ENCODE measurements at places on chromosomes 6 and 20.

DNA sequence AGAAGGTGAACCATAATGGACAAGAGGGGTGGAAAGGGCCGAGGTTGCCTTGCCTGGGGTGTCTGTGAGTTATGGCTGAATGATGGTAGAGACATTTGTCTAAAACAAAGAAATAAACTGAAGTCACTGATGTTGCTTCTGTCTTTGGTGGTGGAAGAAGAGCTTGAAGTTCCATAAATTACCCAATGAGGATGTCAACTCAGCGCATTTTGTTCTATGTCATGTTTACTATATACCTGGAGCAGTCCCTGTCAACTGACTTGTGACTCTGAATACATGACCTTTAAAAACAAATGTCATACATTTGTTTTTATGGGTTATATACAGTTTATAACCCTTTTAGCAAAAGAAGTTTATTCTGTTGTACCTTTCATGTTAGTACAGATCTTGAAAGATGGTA lies 2.0 kb downstream of the EFHC1 start:
- DNase-seq = no peak

DNA sequence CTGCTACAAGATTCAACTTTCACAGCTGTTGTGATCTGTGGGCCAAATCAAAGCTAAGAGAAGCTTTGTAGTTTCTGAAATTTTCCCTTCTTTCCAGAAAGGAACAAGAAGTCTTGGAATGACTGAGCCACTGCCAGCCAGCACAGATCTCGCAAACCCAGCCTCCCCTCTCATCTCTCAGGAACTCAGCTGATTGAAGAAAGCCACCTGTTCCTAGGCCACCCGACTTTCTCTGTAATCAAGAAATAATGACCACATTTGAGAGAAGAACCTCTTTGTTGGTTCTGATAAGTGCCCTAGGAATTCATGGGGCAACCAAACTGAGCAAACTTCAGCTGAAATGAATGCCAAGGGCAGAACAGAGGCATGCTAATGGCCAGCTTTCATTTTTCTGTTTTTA lies 61.7 kb downstream of the HDGFL1 start:
- no peak for DNase-seq

DNA sequence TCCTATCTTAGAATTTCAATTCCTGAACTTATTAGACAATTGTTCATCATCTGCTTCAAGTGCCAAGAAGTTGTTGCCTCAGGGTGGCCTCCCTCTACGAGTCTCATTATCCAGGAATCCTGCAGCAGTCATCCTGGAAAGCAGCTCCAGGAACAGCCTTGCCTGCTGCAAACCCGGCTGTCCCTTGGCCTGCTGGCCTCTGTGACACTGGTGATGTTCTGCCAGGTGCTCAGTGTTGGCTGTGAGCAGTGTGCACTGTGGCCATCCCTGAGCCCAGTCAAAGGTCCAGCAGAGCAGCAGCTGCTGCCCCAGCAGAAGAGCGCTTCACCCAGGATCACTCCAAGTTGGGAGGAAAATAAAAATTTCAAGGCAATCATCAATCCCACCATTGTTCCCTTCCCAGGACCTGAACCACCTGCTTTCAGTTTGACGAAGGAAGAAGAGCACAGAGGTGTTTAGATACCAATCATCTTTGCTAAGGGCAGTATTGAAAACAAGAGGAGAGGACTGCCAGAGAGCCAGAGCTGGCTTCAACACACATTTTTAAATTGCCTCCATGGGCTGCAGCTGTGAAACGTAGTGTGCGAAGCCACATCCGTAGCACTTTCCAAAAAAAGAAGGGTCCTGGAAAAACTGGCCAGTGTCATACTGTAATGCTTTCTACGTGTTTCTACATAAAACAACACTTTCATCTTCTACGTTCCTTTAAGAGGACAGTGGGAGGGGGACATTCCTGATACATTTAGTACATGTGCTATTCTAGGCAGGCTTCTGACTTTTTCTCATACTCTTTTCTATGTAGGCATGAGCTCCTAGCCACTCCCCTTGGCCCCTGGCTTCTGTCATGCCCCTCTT lies 7.2 kb upstream of the FAM50B start:
- DNase-seq = no peak

- DNase-seq = no peak
These were observed 49.6 kb upstream of the AFDN start for GRCh38 chr6:167776906-167777627.

DNA sequence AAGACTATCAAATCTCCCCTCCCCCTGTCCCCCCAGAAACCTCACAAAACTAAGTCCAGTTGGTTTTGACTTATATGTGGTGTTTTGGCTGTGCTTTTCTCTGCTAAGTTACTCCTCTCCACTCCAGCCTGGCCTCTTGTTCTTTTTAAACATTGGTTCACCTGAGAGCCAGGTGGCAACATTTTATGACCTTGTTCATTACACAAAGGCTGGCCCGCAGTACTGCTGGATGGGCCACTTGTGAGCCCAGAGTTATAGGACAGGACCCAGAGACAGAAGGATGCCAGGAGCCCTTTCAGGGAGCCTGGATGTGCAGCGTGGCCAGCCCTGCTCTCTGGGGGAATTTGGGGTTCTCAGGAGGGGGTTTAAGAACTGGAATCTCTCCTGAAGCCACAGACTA lies 90.0 kb downstream of the RAMACL start:
- no peak for DNase-seq

GRCh38 chr20:47370850-47371782 lies 14.6 kb upstream of the ZMYND8 start:
- DNase-seq = no peak

DNA sequence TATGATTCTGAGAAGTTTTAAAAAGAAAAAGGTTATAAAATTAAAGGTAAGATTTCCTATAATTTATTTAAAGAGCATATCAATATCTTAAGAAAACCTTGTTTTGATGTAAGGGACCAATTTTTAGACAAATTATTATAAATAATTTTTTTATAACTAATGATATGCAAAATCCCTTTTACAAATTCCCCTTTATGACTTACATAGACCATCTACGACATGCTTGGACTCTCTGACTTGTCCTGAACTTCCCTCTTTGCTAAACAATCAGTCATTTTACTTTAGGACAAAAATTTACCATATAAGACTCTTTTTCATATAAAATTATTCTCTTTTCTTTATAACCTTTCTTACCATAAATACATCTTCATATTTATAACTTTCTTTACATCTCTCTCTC lies 15.3 kb upstream of the ANGPT4 start:
- DNase-seq = no peak

DNA sequence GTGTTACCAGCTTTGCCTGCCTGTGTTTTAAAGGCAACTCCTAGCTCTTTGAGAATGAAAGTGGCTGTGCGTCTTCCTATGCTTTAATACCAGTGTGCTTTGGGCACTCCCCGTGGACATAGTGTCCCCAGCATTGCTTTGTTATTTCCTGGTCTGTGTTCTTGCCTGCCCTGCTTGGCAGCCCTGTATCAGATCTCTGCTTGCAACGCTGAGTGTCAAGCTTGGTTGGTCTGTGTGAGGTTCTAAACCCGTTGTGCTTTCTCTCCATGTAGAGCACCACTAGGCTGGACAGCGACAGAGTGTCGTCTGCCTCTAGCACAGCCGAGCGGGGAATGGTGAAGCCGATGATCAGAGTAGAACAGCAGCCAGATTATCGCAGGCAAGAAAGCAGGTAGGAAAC lies 80.2 kb downstream of the AFDN start:
- DNase-seq = no peak

- no peak for DNase-seq
These were observed 222.4 kb downstream of the CD83 start for GRCh38 chr6:14339711-14340584.

DNA sequence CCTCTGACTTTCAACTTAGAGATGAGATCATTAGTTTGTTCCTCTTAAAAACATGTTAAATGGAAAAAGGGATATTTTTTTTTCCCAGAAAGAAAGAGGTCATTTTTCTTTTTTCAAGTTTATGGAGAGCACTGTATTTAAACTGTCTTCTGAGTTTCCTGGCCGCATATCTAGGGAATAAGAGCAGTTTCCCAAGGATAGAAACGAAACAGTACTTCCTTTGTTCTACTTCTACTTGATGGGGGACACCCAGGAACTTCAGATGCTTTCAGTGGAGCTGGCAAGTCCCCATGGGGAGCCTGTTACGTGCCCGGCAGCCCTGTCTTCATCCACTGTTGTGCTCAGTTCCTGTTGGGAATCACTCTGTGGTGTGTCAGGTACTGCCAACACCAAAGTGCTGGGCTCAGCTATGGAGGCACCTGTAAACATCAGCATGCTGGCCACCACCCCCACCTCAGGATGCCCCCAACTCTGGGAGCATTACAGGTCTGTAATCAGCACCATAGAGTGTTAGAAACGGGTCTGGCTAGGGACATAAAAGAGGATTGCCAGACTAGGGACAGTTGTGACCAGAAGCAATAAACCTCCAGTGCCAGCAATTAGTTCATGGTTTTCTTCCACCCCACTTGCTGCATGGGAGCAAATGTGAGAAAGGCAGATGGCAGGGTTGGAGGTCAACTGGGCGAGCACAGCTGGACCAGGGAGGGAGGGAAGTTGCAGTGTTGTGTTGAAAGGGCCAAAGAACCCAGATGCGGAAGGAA lies 221.7 kb upstream of the ECI2 start:
- DNase-seq = no peak

GRCh38 chr20:43837856-43838702 lies 76.6 kb upstream of the TOX2 start:
- no peak for DNase-seq

GRCh38 chr6:37531026-37531425 lies 31.3 kb upstream of the CCDC167 start:
- DNase-seq = no peak

- no peak for DNase-seq
These were observed 168.9 kb downstream of the CDK19 start for GRCh38 chr6:110646419-110646698.

- DNase-seq = no peak
These were observed 46.1 kb upstream of the ARFGEF2 start for GRCh38 chr20:48875233-48875913.

DNA sequence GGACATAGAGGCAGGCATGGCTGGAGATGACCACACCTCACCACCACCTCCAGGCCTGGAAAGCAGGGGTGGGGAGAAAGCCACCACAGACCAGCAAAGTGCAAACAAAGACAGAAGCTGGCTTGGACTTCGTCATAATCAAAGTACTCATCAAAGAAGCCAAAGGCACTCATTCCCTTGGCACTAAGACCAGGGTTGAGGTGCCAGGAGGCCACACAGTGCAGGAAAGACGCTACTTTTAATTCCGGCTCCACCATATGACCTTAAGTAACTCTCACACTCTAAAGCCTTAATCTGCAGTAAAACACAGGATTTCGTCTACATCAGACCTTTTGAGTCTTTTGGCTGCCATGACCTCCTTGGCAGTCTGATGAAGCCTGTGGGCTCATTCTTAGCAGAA lies 123.1 kb downstream of the HIVEP2 start:
- DNase-seq = no peak

DNA sequence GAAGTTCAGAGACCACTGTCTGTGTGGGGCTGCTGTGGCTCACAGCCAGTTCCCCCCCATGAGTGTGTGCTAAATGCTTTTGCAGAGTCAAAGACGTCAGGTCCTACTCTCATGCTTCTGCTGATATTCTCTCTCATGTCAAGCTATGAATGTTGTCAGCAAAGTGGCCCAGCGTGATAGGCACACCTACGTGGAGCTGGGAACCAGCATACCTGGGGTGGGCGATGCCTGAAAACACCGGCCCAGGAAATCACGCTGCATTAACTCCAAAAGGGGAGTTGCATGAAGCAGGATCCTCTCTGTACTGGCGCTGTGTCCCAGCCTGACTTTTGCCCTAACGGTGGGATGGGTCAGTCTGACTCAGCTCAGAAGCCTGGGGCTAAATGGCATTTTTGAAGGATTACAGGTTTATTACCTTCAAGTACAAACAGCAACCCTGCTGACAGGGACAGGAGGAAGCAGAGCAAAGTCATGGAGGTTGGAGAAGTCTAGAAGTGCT lies 9.0 kb upstream of the MRPS10 start:
- DNase-seq = no peak

- no peak for DNase-seq
These were observed 119.1 kb upstream of the CD93 start for GRCh38 chr20:23205211-23205610.

- no peak for DNase-seq
These were observed 688.9 kb upstream of the GJE1 start for GRCh38 chr6:141443668-141444289.

DNA sequence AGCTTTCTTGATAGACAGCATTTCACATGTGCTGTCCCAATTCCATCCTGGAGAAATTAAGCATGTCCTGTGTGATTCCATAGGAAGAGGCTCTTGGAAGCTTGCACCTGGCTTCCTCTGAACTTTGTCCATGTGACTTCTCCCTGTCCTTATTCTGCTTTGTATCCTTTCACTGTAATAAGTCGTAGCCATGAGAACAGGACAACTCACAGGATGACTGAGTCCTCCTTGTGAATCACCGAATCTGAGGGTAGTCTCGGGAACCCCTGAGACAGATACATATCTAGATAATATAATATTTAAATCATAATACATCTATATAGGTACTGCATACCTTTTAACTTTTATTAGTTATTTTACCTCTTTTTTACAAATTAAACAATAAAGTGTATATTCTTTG lies 156.7 kb upstream of the THEMIS start:
- no peak for DNase-seq

GRCh38 chr6:133613211-133613610 lies 275.7 kb upstream of the TCF21 start:
- no peak for DNase-seq

- DNase-seq = no peak
These were observed 10.7 kb downstream of the SDC4 start for GRCh38 chr20:45337367-45338120.

DNA sequence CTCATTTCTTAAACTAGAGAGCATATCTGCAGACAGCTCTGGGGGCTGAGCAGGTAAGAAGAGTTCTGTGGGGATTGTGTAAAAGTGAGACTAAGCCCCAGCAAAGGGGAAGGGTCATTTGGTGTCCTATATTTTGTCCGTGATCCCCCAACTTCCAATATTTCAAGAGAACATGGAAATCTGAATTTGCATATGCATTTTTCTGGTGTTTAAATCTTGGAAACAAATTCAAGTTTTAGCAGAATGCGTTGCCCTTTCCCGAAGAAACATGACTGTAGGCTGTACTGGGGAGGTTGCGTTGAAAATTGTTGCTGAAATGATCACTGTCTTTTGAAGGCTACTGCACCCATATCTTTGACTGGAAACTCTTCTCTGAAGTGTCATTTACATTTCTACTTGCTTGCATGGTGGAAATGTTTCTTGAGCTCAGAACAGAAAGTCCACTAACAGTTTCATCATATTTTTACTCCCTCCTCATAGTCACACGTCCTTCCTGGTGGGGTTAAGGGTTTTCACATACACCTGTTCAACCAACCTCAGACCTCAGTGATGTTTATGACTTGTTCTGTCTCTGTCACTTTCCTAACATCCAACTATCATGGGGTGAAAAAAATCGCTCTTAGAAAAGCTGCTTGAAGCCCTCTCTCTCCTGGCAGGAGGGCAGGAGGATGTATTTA lies 140.3 kb downstream of the BCAS1 start:
- no peak for DNase-seq

DNA sequence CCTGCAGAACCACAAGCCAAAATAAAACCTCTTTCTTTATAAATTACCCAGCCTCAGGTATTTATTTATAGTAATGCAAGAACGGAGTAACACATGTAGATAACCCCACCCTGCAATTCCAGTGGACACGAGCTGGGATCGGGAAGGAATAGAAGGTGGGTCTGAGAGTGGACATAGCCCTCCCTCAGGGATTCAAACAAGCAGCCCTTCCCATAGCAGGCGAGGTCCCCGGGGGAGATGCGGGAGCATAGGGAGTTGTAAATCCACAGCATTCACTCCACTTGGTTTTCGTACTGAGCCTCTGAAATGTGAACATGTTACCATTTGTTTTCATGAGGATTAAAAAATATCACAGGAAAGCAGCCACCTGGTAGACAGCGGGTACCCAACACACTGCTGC lies 312.6 kb downstream of the CDH4 start:
- no peak for DNase-seq

- DNase-seq = no peak
These were observed 105.9 kb upstream of the FOXC1 start for GRCh38 chr6:1503811-1504210.
